Urinary bladder (tissue), 4 donors: ENCODE measurements at places on chromosomes 7 and 10. TPM values are rescaled to one million over a fixed set of nuclear protein-coding genes. Genes with fewer than 3 reads are reported as not detected.

The GIMAP2 gene
- total RNA-seq: 18.8 TPM

The KAZALD1 gene
- total RNA-seq: 27.0 TPM

The PNLIP gene
- not detected for total RNA-seq

The SPDYE1 gene
- not detected for total RNA-seq

The RBP3 gene
- not detected for total RNA-seq

The SPDYE9 gene
- total RNA-seq: not detected

The KEL gene
- 0.16 TPM for total RNA-seq

- no peak for DNase-seq
Measured at GRCh38 chr7:70676243-70676642, 455.7 kb upstream of the GALNT17 start.

DNA sequence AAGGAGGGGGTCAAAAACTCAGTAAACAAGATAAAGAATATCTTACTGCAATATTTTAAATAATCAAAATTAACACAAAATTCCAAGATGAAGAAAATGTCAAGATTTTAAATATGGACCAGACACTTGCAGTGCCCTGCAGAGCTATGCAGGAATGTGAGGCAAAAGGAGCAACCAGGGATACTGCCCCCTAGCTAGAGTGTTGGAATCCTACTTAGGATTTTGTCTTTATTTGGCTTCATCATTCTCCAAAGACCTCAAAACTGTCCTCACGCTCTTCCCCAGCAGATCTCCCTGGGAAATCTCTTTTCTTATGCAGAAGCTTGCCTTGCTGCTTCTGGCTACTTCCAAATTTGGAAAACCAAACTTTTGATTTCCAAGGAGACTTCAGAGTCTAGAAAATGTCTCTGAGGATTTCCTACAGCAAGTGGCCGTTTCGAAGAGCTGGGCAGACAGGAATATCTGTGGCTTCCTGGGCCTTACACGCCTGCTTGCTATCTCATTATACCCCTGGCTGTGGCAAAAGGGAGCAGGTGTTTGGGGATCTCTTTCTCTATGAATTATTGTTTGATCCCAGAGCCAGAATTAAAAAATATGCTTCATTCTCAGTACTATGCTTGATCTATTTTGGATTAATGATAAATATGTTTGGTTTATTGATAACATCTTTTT lies 232.2 kb upstream of the BMPER start:
- no peak for DNase-seq

DNA sequence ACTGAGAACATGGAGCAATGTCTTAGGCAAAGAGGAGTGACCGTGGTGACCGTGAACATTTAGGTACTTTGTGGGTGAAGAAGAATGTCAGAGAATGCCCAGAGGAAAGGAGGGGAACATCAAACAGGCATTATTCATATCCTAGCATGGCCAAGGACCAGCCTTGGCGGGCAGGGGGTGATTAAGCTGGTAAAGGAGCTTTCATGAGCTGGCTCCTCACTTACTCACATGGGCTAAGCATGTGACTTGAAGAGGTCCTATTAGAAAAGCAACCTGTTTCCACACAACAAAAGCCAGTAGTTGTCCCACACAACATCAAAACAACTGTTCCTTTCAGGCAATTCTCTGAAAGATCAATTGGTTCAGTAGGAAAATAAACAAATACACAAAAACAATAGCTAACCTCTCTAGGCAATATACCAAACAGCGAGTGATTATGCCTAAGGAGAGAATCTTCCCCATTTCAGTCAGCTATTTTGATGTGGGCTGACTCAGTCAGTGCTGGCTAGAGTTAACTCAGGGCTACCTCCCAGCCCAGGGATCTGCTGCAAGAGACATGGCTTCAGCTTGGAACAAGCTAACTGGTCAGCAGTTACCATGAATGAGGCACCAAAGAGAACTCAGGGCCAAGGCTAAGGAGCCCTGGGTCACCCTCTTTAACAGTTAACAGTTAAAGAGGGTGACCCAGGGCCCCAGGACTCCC lies 283.5 kb downstream of the ARHGAP12 start:
- DNase-seq: no peak

DNA sequence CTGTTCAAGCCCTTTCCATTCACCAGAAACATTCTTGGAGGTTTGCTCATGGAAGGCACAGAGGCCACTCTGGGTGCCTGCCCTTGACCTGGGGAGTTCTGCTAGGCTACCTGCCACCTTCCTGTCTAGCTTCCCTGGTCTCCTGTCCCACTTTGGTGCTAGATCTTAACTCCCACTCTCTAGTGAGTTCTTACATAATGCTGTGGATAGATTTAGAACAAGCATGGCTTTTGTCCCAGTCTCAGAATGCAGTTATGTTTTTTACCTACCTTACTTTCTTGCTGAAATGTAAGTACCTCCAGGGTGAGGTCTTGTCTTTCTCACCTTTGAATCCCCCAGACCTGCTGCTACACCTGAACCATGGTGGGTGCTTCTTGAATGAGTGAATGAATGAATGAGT lies 1252.3 kb downstream of the TYW1 start:
- no peak for DNase-seq

GRCh38 chr7:48366096-48366495 lies 194.8 kb downstream of the ABCA13 start:
- DNase-seq: no peak

DNA sequence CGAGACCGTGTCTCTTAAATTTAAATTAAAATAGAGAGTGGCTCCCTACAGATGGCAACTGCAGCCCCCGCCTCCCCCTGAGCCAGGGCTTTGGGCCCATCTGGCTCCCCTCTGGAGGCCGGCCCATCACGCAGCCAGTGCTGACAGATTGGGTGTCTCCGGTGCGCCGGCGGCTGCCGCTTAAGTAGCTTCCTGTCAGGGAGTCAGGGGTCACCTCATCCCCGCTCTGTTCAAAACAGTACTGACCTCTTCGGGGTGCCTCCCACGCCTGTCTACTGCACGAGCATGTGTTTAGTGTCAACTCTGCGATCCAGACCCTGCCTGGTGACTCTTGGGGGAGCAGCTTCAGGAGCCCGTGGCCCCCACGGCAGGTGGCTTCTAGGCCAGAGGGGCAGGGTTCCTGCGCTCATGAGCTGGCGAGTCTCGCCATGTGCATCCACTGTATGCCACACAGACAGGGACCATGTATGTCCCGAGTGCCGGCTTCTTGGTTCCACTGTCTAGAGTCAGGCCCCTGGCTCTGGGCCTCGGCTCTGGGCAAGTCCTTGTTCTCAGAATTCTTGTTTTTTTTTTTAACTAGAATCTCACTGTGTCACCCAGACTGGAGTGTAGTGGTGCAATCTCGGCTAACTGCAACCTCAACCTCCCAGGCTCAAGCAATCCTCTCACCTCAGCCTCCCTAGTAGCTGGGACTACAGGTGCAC lies 36.1 kb downstream of the KCTD7 start:
- DNase-seq: no peak

DNA sequence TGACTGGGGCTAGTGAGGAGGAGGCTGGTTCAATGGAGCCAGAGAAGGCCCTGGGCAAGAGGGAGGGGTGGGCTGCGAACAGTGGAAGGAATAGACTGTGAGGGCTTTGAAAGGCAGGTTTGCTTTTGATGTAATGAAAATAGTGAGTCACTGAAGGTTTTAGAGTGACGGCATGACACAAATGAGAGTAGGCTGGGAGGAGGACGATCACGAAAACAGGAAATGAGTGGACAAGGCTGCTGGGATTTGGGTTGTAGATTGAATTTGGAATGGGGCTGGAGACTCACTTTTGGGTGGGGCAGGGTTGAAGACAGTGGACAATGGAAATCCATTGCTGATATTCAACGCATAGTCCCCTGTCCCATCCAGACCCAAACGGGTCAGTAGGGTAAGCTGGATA lies 139.6 kb downstream of the CDH23 start:
- no peak for DNase-seq

GRCh38 chr7:138879356-138879755 lies 81.4 kb upstream of the ATP6V0A4 start:
- no peak for DNase-seq

DNA sequence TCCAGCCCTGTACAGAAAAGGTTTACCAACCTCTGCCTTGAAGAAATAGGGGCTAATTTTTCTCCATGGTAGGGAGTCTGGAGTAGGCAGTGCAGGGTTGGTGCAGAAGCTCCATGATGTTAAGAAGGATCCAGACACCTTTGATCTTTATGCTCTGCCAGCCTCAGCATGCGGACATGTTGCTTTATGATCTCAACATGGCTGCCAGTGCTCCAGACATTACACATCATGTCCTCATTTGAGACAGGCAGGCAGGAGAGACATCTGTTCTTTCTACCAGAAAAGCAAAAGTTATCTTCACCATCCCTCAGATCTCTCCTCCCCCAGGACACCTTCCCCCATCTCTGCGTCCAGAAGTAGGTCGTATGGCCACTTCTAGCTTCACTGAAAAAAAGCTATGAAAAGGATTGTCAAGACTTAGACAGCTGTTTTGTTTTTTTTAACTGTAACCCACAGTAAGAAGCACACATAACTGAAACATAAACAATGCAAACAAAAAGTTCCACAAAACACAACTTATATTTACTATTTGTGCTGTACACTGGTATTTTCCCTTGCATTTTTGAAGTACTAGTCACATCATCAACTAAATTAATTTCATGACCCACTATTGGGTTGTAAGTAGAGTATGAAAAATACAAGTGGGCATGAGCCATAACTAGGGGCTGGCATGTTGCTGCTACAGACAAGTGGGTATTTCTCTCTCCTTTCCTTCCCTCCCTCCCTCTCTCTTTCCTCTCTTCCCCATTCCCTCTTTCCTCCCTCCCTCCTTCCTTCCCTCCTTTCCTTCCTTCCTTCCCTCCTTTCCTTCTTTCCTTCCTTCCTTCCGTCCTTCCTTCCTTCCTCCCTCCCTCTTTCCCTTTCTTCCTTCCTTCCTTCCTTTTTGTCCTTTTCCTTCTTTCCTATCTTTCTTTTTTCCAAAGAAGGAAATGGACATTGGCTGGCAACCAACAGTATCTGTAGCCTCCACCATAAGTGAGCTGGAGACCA lies 2.6 kb upstream of the RASSF4 start:
- DNase-seq: no peak
